Activated CD8-positive, alpha-beta T cell treated with anti-CD3 and anti-CD28 coated beads for 36 hours (primary cell): ENCODE measurements at places on chromosomes 12 and 14. TPM values are rescaled to one million over a fixed set of nuclear protein-coding genes. Genes with fewer than 3 reads are reported as not detected.

The TMEM179 gene
- total RNA-seq: not detected

The CCER1 gene
- total RNA-seq: not detected

The BAG5 gene
- total RNA-seq: 29.6 TPM

The PNN gene
- total RNA-seq: 106 TPM

The AVPR1A gene
- not detected for total RNA-seq

The OR11H6 gene
- not detected for total RNA-seq

The DBX2 gene
- not detected for total RNA-seq

The PLXNC1 gene
- 9.5 TPM for total RNA-seq

The TAS2R42 gene
- total RNA-seq: not detected

DNA sequence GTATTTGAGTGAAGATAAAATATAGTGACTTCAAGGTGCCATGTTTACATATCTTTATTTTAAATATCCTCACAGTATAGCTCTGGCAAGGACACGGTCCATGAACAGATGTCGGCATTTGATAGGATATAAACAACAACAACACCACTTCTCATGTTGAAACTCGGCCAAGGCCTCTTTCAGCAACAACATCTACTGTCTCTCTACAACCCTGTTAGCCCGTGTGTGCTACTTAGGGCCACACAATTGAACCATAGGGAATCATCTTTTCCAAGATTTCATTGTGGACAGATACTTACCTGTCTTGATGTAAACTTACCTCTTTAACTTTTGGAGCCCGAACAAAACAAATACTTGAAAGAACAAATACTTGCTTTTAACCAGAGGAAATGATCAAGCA, 168.7 kb upstream of the SSTR1 start:
- no peak overlapping the region for H3K27ac ChIP-seq
- no peak for DNase-seq
- H3K36me3 ChIP-seq: no peaks in the 10 kb centered on the region

DNA sequence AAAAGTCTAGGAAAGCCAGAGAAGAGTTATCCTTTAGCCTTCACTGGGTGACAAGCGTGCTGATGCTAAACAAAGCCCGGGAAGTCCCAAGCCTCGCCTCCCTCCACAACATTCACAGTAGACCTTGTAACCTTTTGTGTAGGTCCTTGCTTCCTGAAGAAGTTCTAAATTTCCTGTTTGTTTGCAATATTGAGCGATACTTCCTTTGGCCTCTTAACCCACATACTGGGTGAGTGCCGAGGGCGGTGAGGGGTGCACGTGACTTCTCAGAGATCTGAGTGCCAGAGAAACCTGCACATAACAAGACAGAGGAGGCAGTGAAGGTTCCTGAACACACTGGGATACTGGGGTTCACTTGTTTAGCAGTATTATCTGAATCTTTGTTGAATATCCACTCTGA, 134.3 kb downstream of the PLXNC1 start:
- H3K27ac ChIP-seq: peak overlapping the region; percentile 58
- H3K36me3 ChIP-seq: peaks cover 20% of the 10 kb centered on the region
- DNase-seq: peak; percentile 61
- H3K4me1 ChIP-seq: peaks cover 24% of the 10 kb centered on the region
- H3K27me3 ChIP-seq: no peaks in the 10 kb centered on the region
- H3K4me3 ChIP-seq: no peak overlapping the region

- no peaks in the 10 kb centered on the region for H3K27me3 ChIP-seq
- H3K4me1 ChIP-seq: no peaks in the 10 kb centered on the region
- no peaks in the 10 kb centered on the region for H3K36me3 ChIP-seq
- H3K27ac ChIP-seq: no peak overlapping the region
Observed at GRCh38 chr12:72509891-72510290, 237.7 kb downstream of the TRHDE start.

DNA sequence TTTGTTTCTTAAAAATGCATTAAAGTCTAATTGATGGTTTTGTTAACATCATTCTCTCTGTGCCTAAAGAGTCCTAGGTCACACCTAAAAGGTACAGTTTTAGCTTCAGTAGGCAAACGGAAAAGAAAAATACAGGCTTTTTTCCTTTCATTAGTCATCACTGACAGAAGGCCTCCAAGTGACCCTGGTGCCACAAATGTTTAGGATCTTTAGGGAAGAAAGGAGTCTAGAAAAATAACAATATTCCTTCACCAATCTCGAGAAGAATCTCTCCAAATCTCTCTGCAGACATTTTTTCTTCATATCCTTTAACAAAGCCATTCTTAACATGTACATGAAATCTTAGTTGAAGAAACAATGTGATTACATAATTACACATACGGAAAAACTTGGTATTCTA, 2.0 kb downstream of the DENND5B start:
- no peaks in the 10 kb centered on the region for H3K36me3 ChIP-seq
- H3K4me3 ChIP-seq: no peak overlapping the region
- no peak for DNase-seq
- peaks cover 44% of the 10 kb centered on the region for H3K27me3 ChIP-seq

DNA sequence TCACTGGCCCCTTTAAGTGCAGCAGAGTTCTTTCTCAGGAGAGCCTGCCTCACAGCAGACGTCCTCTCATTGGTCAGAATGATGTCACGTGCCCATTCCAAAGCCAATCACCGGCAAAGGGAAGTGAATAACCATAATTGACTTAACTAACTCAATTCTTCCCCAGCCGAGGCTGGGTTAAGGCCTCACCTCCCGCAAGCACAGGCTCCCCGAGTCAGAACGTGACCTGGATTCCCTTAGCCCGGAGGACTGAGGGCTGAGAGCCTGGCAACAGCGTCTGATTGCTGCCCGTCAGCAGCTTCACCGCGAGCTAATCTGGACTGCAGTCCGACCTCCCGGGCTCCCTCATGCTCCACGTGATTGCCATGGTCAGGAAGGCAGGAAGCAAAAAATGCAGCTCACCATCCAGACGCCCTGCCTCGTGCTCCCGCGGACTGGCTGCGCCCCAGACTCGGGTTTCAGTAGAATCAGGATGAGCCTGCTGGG, 92.1 kb upstream of the FZD10 start:
- H3K4me1 ChIP-seq: no peaks in the 10 kb centered on the region
- H3K36me3 ChIP-seq: no peaks in the 10 kb centered on the region
- H3K27me3 ChIP-seq: peaks cover 1% of the 10 kb centered on the region
- H3K4me3 ChIP-seq: no peak overlapping the region
- no peak for DNase-seq

DNA sequence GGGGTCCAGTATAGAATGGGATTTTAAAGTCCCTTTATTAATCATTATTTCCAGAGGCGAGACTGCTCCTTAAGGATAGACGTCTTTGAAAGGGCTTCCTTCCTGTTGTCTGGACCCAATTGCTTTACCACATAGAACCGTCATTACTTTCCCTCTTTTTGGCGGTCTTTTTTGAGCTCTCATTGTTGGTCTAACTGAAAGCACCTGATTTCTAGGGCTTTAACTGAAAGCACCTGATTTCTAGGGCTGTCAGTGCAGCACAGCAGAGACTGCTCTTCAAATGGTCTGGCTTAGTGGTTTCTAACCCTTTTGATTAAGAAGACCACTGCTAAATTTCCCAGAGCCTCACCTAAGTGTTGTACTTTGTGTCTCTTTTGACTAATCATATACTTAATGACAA, 95.8 kb downstream of the PRKCH start:
- H3K27ac ChIP-seq: no peak overlapping the region
- no peaks in the 10 kb centered on the region for H3K27me3 ChIP-seq
- peaks cover 62% of the 10 kb centered on the region for H3K4me1 ChIP-seq
- DNase-seq: peak; percentile 22
- peaks cover 37% of the 10 kb centered on the region for H3K36me3 ChIP-seq

- H3K36me3 ChIP-seq: no peaks in the 10 kb centered on the region
- no peak for DNase-seq
- H3K4me1 ChIP-seq: no peaks in the 10 kb centered on the region
- no peak overlapping the region for H3K4me3 ChIP-seq
Observed at GRCh38 chr14:100623961-100624360, 36.7 kb upstream of the BEGAIN start.

DNA sequence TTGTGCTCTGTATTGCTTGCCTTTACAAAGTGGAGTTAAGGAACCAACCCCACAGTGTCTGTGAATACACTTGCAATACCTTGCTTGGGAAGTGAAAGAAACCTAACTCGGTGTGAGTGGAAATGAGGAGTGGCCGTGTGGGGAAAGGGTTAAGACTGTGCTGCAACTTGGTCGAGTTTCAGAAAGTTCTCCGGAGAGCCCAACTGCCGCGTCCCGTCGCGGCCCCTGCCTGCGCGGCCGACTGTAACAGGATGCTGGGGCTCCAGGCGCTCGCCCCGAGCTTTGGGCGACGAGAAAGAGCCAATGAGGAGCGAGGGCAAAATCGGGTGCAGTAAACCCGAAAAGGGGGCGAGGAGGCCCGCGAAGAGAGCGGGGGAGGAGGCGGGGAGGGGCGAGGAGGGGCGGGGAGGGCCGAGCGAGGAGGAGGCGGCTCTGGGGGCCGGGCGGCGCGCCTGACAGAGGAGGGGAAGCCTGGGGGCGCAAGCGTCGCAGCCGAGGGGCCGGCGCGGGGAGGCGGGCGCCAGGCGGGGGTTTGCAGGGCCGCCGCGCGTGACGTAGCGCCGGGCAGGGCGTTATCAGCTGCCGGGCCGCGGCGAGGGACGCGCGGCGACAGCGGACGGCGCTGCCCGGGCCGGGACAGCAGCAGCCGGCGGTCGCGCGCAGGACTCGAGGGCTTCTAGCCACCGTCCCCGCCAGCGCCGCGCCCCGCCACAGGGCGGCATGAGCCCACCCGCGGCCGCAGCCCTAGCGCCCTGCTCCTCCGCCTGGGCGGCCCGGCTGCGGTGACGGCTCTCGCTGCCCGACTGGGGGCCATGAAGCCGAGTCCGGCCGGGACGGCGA, at the start of gene DACT1:
DACT1 (plus strand) TSS at position 572 of the 840 bp plus-strand sequence; CDS start at position 813, 241 bp downstream.
- no peaks in the 10 kb centered on the region for H3K36me3 ChIP-seq
- peaks cover 34% of the 10 kb centered on the region for H3K4me1 ChIP-seq
- H3K27me3 ChIP-seq: peaks cover 42% of the 10 kb centered on the region
- H3K27ac ChIP-seq: peak within 1 kb of the TSS; percentile 84

GRCh38 chr12:1933342-1934051, 15.0 kb upstream of the CACNA2D4 start:
- H3K27ac ChIP-seq: no peak overlapping the region
- no peak overlapping the region for H3K4me3 ChIP-seq
- H3K4me1 ChIP-seq: peaks cover 6% of the 10 kb centered on the region
- no peaks in the 10 kb centered on the region for H3K36me3 ChIP-seq

- no peak overlapping the region for H3K27ac ChIP-seq
- DNase-seq: no peak
- H3K4me1 ChIP-seq: no peaks in the 10 kb centered on the region
- H3K27me3 ChIP-seq: peaks cover 1% of the 10 kb centered on the region
- no peak overlapping the region for H3K4me3 ChIP-seq
Observed at GRCh38 chr14:101217616-101218371, 314.3 kb upstream of the RTL1 start.

DNA sequence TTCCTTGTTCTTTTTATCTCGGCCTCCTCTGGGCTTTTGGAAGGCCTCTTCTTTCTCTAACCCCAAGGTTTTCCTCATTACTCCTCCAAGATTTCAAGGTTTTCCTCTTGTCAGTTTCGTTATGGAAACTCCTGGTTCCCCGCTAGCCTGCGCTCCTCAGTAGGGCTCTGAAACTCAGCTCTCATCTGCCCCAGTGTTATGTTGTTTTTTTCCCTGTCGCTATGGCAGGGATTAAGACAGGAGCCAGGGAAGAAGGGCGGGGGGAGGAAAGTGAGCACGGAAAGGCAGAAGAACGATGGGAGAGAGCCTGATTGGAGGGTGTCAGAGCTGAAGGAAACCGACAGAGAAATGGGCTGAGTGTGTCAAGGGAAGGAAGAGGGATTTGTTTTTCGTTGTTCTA, 26.5 kb upstream of the JDP2 start:
- DNase-seq: no peak
- H3K4me1 ChIP-seq: no peaks in the 10 kb centered on the region
- no peak overlapping the region for H3K27ac ChIP-seq
- H3K27me3 ChIP-seq: no peaks in the 10 kb centered on the region
- no peaks in the 10 kb centered on the region for H3K36me3 ChIP-seq
- no peak overlapping the region for H3K4me3 ChIP-seq

DNA sequence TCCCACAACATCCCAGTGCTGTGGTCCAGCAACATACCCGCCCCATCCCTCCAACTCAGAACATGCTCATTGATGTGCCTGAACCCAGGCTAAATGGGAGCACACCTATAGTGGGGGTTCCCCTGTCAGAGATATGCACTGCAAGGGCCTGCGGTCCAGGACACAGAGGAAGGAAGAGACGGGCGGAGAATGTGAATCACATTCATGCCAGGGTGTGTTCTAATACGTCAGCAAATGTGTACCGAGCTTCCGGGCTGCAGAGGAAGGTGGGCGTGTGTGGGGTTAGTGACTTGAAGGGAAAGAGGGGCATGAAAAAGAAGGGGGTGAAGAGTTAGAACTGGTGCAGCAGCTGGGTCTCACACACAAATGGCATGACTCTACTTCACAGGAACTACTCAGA, 83.7 kb downstream of the DPF3 start:
- H3K27ac ChIP-seq: peak overlapping the region; percentile 97
- H3K27me3 ChIP-seq: no peaks in the 10 kb centered on the region
- DNase-seq: peak; percentile 88

GRCh38 chr12:126668538-126668937, 1598.4 kb upstream of the TMEM132C start:
- no peak overlapping the region for H3K27ac ChIP-seq
- H3K4me3 ChIP-seq: no peak overlapping the region
- no peaks in the 10 kb centered on the region for H3K27me3 ChIP-seq
- no peak for DNase-seq
- no peaks in the 10 kb centered on the region for H3K36me3 ChIP-seq

- peaks cover 7% of the 10 kb centered on the region for H3K4me1 ChIP-seq
- no peak for DNase-seq
- no peak overlapping the region for H3K27ac ChIP-seq
- H3K36me3 ChIP-seq: no peaks in the 10 kb centered on the region
- no peak overlapping the region for H3K4me3 ChIP-seq
Observed at GRCh38 chr12:11963841-11964471, 106.8 kb upstream of the BCL2L14 start.

GRCh38 chr14:52067873-52068614, 815 bp downstream of the NID2 start:
- no peak overlapping the region for H3K27ac ChIP-seq
- peak overlapping the region; percentile 66 for H3K4me3 ChIP-seq
- H3K27me3 ChIP-seq: peaks cover 42% of the 10 kb centered on the region
- peaks cover 20% of the 10 kb centered on the region for H3K4me1 ChIP-seq
- no peaks in the 10 kb centered on the region for H3K36me3 ChIP-seq
- DNase-seq: peak; percentile 28

GRCh38 chr12:120183211-120183631, 11.3 kb downstream of the GCN1 start:
- H3K27me3 ChIP-seq: no peaks in the 10 kb centered on the region
- H3K4me1 ChIP-seq: peaks cover 5% of the 10 kb centered on the region
- no peak for DNase-seq
- peaks cover 62% of the 10 kb centered on the region for H3K36me3 ChIP-seq
- no peak overlapping the region for H3K27ac ChIP-seq

DNA sequence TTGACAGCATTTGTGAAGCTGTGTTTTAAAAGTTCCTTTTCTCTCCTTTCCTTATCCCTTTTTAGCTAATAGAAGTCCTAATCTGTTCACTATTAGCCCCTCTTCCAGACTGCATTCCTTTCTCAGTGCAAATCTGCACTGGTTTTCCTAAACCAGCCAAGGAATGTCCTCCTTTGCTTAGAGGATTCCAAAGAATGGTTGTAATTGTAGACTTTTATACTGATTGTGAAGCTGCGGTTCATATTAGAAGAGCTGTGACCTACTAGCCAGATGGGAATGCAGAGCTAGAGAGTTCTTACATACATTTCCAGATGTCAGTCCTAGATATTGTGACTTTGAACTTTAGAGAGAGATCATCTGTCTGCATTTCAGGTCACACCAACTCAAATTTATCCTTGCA, 79.8 kb downstream of the MYRFL start:
- H3K27ac ChIP-seq: no peak overlapping the region
- no peak overlapping the region for H3K4me3 ChIP-seq
- peaks cover 1% of the 10 kb centered on the region for H3K27me3 ChIP-seq
- H3K36me3 ChIP-seq: no peaks in the 10 kb centered on the region
- DNase-seq: no peak
